ENCODE measurements at places on chromosomes 13 and 19.
A peak's percentile ranks its signal among the peaks of the same experiment; 100 is the strongest.

DNA sequence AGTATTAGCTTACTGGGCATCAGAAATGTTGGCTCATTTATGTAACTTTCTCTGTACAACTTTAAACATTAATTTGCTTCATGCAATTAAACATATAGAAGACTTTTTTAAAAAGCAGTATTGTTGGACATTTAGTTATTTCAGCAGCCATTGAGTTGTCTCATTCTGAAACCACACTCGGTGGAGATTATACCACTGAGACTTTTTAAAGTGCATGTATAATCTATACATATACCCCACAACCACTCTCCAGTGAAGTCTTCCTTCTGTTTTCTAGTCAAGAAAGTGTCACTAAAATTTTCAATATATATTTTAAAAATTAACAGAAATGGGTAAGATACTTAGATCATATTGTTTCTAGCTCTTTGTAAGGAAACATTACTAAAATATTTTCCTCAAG lies 15.5 kb downstream of the SETDB2 start:
- DNase-seq, result no peak

- peak; percentile 30 for DNase-seq
Measured at GRCh38 chr19:2282062-2282861, at the start of gene PEAK3. Gene PEAK3 (minus strand): TSS chr19:2282175. CDS start chr19:2280931, 1,244 bp downstream.

DNA sequence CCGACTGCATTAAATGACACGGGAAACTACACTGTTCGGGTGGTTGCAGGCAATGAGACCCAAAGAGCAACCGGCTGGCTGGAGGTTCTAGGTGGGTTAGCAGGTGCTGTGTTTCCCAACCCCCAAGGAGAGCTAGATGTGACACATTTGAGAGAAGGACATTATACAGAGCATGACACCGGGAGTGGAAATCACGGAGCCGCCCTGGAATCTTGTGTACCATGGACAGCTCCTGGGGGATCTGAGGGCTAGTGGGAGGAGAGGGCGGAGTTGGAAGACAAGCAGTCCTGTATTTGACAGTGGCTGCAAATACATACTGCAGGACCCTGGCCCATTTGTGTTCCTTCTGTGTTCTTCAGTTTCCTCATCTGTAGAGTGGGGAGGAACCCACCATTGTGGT lies 2.3 kb downstream of the CEACAM18 start:
- DNase-seq, result peak; percentile 61

DNA sequence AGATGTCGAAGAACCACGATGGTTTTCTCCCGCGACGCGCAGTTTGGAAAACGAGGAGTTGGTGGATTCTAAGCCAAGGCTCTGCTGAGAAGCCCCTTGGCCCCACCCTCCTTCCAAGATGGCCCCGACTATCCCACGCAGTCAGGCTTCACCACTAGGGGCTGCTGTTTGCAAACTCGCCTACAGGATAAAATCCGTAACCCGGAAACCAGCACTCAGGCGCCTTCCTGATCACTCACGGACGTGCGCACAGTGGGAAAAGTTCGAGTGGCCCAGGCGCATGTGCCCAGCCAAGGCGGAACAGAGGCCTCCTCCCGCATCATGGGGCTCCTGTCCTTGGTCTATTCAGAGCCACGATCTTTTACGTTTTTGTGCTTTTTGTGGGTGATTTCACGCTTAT lies 19.2 kb upstream of the UQCR11 start:
- peak; percentile 61 for DNase-seq

- DNase-seq, result no peak
Measured at GRCh38 chr13:21911646-21912298, 240.9 kb downstream of the FGF9 start.

DNA sequence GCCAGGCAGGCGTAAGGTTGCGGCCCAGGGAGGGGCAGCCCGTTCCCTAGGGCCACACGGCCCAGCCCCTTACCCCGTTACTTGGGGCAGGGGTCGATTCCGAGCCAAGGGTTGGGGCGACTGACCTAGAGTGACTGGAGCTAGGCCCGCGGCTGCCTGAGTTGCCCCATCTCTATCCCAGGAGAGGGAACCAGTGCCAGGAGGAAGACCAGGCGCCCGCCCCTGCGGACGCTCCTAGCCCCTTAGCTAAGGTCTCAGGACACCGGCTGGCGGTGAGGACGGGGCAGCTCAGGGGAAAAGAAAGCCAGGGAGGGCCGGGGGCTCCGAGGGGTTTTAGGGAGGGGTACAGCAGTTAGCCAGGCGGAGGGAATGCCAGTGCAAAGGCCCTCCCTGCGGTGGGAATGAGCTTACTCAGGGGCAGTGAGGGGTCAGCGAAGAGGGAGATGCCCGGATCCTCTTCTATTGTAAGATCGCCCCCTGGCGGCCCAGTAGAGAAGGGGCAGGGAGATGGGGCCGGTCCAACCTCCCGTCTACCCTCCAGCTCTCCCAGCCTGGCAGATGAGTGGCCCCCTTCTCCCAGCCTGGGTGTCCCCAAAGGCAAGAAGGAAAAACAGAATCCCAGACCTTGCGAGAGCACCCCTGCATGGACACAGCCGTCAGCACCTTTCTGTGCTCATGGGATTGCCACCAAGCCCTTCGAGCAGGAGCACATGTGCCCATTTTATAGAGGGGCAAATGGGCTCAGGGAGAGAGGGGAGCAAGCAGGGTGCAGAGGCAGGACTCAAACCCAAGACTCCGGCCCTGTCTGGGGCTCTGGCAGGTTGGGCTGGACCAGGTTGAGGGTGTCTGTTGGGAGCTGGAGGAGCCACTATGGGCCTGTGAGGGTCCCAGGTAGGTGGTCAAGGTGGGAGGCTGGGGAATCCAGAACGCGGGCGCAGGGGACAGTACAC lies 16.3 kb downstream of the CILP2 start:
- DNase-seq, result no peak

DNA sequence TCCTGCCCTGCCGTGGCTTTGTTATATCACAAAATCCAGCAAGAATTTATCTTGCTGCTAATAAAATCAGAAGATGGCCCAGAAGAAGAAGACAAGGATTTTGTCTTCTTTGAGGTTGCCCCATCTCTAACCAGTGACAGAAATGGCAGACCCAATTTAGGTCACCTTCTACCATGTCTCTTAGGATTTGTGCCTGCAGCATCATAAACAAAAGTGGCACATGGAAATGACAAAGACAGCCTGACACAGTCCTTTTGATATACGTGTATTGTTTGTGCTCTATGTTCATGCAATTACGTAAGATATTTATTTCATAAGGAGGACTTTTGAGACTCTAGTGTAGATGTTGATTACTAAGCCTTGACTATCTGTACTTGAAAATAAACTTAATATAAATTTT lies 135.9 kb upstream of the TMTC4 start:
- DNase-seq, result no peak
